ENCODE measurements at places on chromosomes 11 and 22.

DNA sequence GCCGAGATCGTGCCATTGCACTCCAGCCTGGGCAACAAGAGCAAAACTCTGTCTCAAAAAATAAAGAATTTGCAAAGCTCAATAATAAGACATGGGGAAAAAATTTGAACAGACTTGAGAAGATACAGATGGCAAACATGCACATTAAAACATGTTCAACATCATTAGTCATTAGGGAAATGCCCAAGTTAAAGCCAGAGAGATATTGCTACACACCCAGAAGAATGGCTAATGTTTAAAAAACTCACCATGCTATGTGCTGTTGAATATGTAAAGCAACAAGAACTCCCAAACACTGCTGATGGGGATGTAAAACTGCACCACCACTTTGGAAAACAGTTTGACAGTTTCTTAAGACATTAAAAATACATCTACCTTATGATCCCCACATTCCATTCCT lies 12.6 kb downstream of the LRRC75B start:
- DNase-seq: no peak

GRCh38 chr11:87173185-87174039 lies 135.7 kb downstream of the TMEM135 start:
- DNase-seq: no peak

DNA sequence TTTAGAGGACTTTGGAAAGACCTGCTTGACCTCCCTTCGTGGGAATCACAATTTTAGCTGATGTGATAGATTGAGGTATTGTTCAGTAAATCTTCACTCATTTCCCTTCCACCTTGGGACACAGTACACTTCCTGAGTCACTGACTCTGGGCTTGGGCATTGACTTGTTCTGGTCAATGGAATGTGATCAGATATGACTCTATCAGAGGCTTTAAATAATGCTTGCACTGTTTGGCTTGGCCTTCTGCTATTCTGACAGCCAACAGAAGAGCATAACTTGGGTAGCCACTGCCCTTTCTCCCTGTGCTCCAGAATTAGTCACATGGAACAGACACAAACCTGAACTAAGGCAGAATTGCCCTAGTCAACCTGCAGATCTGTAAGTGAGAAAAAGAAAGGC lies 12.5 kb downstream of the PRR5L start:
- no peak for DNase-seq

DNA sequence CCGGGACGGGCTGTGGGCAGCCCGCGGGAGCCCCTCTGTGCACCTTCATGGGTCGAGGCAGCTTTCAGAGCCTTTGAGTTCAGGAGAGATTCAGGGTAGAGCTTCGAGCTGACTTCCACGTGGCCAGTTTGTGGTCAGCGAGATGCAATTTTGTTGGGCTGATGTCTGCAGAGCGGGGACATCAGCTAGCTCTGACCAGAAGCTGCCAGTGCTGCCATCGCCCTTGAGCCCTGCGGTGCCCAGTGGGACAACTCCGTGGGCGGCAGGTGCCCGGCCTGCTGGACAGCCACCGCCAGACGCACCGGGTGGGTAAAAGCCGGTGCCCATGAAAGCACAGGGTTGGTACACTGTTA lies 719 bp downstream of the TALDO1 start:
- DNase-seq: no peak

- DNase-seq: no peak
Observed at GRCh38 chr11:46856605-46857343, 10.7 kb upstream of the CKAP5 start.

- DNase-seq: no peak
Observed at GRCh38 chr11:111983187-111983986, 41.8 kb upstream of the DLAT start.

DNA sequence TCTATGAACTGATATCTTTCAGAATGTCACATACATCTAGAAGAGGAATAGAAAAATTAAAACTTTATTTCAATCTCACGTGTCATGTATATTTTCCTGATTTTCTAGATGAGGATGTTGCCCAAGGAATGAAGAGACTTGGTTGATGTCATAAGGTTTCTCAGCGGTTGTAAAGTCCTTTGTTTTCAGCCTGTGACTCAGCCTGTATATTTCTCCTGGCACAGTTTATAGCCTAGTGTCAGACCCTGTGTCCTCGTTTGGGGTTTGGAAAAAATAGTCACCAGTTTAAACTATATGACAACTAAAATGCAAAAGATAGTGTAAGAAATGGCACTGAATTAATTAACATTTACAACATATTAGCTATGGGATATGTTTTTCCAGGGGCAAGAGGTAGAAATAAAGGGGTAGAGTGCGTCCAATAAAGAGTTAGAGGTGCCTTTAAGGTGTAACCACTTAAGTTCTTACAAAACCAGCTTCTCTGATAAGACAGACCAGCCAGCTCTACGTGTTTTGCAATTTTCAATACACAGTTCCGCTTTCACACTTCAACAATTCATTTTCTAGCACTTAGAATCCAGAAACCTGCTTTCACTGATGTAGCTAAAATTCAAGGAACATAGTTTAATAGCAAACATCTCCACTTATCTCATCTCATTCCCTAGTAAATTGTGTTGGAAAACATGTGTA lies 1432.6 kb upstream of the TENM4 start:
- DNase-seq: no peak

GRCh38 chr22:27719535-27720227 lies 81.9 kb downstream of the MN1 start:
- no peak for DNase-seq

- no peak for DNase-seq
Observed at GRCh38 chr11:30526558-30526957, 59.6 kb downstream of the MPPED2 start.

DNA sequence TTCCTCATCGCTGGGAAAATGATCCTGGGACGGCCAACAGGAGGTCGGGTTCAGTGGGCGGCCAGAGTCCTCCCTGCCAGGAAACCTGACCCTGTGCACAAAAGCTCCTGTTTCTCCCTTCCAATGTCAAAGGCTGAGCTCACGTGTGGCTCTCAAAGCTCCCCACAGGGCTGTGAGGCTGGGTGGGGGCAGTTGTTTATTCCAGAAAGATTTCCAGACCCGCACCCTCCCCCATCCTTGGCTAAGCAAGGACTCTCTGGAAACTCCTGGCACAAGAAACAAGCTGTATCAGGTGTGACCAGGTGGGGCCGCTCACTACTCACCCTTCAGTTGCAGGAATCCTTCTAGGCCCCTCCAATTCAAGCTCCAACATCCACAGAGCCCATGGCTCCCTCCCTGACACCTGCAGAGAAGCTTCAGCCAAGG lies 131.9 kb downstream of the SHANK2 start:
- DNase-seq: no peak

DNA sequence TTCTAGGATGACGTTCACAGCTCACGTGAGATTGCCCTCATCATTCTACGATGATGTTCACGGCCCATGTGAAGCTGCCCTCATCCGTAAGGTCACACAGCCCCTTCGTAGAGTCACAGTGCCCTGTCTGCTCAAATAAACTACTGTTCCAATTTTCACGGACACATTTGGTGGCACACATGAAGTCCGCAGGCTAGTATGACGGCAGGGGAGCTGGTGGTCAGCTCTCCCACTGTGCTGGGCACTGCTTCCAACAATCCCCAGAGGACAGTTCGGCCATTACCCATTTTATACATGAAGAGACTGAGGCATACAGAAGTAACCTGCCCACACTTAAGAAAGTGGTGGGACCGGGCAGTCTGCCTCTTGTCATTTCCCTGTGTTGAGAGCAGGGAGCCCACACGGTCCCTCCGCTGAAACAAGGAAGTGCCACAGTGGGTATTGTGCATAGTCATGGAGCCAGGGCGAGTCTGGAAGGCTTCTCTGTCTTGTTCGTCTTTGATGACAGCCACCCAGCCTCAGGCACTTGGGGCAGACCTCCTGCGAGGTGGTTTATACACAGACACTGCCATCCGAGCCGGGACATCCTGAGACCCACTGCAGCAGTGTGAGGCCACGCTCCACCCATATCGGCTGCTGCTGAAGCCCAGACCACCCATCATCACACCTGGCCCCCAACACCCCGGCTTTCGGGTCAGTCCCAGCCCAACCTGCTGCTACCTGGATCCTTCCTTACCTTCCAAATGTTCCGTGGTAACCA lies 114.3 kb downstream of the PHF21B start:
- no peak for DNase-seq

GRCh38 chr11:32098142-32098903 lies 7.4 kb downstream of the RCN1 start:
- no peak for DNase-seq

GRCh38 chr11:34339149-34340064 lies 18.4 kb downstream of the ABTB2 start:
- DNase-seq: no peak

DNA sequence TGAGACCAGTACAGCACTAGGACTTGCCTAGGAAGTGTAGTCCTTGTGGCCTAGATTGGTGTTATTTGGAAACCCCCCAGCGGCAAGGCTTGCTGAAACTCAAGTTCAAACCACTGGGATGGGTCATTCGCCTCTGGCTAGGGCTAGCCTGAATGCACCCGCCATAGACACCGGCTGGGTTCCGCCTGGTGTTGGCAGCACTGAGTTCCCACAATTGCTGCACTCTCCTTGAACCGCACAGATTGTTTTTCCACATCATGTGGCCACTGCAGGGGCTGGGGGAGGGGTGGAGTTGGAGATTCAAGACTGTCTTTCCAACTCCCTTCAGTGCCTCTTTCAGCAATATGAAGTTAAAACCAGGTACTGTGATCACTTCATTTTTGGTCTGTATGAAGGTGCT lies 43.1 kb downstream of the CCDC73 start:
- DNase-seq: no peak

DNA sequence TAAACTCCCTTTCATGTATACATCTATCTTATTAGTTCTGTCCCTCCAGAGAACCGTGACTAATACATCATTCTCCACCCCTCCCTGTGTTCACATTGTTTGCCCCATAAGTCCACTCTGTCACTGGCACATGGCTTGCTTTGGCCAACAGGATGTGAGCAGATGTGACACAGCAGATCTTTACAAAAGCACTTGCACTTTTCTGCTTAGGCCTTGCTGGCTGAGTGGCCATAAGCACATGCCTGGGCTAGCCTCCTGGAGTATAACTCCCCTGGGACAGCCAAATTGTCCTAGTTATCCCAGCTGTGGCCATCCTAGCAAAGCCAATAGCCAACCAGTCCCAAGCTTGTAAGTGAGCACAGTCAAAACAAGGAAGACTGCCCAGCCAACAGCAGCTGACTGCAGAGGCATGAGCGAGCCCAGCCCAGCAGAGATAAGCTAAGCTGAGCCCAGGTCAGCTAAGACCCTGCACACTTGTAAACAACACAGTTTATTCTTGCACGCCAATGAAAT lies 9.7 kb upstream of the RCN1 start:
- DNase-seq: no peak

DNA sequence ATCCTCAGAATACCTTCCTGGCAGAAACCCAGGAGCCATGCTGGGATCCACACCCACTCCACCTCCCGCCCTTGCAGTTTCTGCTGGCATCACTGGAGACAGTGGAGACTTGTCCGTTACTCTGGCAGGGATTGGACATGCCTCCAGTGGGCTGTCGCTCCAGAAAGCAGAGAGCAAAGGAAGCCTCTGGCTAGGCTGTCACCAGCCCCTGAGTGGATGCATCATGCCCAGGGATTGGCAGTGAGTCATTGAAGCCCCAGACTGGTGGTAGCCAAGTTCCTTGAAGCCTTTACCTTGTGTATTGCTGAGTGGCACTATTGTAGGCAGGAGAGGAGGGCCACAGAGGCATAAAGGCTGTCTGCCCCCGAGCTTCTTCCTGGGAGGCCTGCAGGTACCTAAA lies 34.8 kb upstream of the E2F8 start:
- DNase-seq: no peak

- no peak for DNase-seq
Observed at GRCh38 chr11:105393326-105393725, 216.5 kb upstream of the GRIA4 start.

- DNase-seq: no peak
Observed at GRCh38 chr11:113176599-113177360, 137.6 kb upstream of the TTC12 start.

- DNase-seq: no peak
Observed at GRCh38 chr22:17946662-17947367, 77.5 kb downstream of the MICAL3 start.

DNA sequence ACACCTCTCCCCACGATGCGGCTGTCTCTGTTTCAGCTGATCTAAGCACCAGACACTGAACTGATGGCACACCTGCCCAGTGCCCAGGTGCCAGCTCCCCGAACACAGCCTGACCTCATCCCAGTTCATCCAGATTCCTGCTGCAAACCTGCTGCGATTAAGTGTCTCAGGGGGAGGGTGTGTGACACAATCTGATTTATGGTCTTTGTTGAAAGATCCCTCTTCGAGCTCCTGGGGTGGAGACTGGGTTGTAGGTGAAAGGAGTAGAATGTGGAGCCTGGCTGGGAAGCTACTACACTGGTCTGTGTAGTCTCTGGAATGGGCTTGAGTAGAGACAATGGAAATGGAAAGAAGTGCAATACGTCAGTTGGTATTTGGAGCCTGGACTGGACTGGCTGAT lies 390.3 kb downstream of the SHANK2 start:
- no peak for DNase-seq

GRCh38 chr11:19258641-19259230 lies 18.0 kb upstream of the E2F8 start:
- no peak for DNase-seq

DNA sequence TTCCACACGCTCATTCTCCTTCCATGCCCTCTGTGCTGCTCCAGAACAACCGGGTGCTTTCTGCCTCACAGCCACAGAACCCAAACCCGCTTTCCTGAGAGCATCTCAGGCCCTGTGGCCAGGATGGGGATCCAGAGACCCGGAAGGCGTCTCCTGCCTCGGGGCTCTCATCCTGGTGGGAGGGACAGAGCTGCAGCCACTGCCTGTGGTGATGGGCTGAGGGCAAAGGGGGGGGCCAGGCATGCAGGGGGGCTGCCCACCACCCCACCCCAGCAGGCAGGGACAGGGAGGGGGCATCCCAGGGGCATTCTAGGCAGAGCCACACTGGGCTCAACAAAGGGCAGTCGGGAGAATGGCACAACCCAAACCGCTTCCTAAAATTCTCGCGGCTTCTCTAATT lies 41.4 kb downstream of the CERK start:
- no peak for DNase-seq

DNA sequence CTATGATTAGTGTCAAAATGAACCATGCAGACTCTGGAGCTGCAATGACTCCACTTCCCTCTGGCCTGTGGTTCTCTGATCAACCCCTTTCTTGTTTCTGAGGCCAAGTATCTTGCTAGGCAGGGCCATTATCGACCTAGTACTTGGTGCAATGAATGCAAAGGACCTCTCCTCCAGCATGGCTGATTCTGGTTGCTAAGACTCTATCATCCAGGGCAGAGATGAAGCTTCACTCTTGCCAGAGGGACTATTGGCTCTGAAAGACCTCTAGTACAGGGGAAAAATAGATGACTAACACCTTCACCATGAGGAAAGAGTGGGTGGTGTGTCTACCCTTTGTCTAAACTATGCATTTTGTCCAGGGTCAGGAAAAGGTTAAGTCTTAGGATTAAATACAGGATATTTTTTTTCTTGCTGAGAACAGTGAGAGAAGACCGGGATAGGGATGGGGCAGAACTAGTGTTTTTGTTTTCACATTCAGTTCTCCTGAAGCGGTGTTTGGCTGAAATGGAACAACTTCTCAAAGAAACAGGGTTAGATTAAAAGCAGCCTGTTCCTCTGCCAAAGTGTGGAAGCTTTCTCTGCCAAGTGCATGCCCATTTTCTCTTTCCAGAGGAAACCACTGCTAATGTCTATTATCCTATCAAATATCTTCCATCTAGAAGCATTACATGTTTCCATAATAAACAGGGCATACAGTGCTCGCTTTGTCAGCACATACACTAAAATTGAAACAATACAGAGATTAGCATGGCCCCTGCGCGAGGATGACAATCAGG lies 5.0 kb upstream of the MTFP1 start:
- no peak for DNase-seq

Data from CD4-positive, alpha-beta T cell treated with Interleukin-17A for 4 hours (primary cell).